Activated T-helper 1 cell treated with Interleukin-2 at 50 U/mL for 16 hours (primary cell): ENCODE measurements at places on chromosomes 12 and 14.

DNA sequence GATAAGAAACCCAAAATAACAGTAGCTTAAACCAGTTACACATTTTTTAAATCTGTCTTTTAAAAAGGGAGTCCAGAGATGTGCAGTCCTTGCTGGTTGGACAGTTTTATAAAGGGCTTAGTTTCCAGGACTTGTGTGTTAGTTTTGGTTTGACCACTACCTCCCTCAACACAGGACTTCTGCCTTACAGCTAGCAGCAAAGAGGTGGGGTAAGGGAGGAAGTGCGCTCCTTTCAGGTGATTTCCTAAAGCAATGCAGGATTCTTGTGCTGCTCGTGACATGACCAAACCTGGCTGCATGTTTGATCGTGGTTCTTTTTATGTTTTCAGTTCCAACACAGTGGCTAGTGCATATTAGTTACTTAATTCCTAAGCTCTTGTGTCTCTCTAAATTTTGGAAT, 266.2 kb downstream of the TMTC2 start:
- DNase-seq, result no peak

- DNase-seq, result no peak
These were observed 429.3 kb upstream of the SOX5 start for GRCh38 chr12:24378548-24379407.

DNA sequence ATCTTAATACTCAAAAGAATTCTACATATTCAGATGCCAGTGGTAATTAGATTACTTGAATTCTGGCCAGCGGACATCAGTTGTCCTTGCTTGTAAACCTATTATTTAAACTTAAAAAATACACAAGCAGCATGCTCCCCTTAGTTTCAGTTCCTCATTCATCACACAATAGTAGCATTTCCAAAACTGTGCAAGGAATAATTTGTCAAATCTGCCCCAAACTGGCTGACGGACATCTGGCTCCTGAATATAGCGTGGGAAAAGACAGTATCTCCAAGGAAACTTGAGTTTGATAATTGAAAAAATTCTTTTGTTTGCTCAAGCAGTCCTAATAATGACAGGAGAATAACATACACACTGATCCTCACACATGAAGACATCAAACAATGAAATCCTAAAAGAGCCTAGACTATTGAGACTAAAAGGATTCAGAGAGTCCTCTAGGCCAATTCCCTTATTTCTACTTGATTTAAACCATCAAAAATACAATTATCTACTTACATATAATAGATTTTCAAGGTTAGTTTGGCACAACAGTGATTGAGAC, 90.4 kb downstream of the KIF21A start:
- no peak for DNase-seq

DNA sequence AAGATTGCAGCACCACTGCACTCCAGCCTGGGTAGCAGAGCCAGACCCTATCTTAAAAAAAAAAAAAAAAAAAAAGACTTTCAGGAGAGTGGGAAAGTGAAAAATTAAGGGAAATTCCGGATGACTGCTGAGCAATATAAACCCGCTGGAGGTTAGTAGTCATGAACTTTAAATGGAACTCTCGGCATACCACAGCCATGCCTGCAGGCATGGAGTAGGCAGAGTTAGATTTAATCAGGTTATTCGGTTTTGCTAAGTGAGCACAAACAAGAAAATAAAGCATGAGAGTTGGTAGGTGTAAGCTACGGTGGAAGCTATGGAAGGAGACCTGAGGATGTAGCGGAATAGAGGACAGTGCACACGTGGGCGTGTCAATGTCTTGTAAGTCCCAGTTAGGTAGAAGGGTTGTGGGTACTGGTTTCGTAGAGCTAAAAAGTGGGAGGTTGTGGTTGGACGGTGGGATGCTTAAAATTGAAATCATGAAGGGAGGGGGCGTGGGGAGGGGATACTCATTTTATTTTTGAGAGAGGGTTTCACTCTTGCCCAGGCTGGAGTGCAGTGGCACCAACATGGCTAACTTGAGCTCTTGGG, 11.8 kb upstream of the TUBA1C start:
- DNase-seq, result no peak

- no peak for DNase-seq
These were observed 450.3 kb downstream of the RMST start for GRCh38 chr12:97912943-97913342.

DNA sequence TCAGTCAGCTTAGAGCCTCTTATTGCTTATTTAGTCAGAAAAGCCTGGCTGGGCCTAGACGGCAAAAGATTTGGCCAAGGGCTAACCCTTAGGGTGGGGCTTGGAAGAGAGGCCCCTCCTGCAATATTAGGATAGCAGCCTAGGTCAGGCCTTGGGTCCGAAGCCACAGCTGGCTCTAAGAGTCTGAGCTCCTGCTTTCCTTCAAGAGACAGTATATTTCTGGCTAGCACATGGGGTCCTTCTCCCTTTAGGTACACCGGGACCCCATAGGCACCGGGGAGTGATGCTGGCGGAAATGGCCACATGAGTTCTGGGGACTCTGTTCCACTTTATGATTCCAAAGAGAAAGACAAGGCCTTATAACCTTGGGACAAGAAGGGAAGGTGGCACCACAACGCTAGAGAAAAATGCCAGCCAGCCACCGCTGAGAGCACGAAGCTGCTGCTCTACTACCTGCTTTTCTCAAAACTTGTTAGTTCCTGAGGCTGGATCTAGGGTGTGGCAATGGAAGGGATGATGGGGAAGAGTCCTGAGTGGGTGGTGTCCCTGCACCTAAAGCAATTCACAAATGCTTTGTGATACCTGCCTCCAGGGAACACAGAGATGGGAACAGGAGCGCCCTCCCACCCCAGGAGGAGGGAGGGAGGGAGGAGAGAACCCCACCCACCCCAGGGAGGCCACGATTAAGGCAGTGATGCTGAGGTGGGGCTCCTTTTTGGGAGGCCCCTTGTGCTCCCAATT, 3.1 kb upstream of the AVIL start:
- DNase-seq, result no peak

- peak; percentile 12 for DNase-seq
These were observed 70.2 kb upstream of the GPHB5 start for GRCh38 chr14:63388766-63389431.

DNA sequence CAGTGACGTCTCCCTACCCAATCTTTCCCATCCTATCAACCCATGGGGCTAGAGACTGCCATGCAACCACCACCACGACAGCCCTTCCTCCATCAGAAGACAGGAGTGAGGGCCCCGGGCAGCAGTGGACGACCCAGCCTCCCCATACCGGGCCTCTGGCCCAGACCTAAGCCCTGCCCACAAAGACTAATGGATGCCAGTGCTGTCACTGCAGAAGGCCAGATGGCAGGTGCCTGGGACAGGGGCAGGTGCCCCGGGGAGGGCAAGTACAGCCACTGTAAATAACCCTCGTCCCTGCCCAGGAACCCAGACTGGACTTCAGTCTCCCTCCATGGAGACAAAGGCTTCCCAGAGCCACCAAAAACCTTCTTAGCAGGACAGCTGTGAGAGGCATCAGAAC, 20.3 kb upstream of the HSPB8 start:
- no peak for DNase-seq

GRCh38 chr14:37590428-37591139, 4.5 kb downstream of the FOXA1 start:
- DNase-seq, result no peak

GRCh38 chr12:1302201-1302870, 292.0 kb downstream of the FBXL14 start:
- no peak for DNase-seq

DNA sequence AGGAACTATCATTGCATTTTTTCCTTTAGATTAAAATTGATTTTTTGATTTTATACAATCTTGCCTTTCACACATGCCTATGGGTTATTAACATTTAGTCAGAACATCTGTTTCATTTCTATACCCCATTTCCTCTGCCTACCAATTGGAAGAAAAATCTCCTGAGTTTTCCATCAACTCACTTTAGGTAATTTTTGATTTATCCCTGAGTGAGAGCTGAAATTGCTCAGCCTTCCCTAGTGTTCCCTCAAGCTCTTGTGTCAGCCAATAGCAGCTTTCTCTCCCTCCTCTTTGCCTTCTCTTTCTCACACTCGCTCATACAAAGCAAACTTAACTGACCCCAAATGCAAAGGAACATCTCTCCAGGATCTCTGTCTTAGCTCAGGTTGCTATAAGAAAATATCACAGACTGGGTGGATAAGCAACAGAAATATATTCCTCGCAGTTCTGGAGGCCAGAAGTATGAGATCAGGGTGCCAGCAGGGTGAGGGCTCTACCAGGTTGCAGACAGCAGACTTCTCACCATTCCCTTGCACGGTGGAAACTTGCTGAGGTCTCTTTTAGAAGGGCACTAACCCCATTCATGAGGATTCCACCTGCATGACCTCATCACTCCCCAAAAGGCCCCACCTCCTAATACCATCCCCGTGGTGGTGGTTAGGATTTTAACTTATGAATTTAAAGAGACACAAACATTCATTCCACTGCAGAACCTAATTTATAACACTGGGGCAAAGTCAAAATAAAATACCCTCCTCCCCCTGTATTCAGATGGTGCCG, 224.2 kb upstream of the SFSWAP start:
- no peak for DNase-seq

DNA sequence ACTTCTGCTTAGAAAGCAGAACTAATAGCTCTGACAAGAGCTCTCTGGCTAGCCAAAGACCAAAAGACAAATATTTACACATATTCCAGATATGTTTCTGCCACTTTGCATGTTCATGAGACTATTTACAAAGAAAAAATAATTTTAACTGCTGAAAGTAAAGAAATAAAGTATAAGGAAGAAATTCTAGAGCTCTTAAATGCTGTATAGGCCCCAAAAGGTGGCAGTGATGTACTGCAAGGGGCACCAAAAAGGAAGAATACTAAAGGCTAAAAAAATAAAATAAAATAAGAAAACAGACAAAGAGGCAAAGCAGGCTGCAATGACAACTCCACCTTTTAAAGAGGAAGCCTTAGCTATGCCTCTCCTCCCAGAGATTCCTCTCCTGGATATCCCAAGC, 23.0 kb downstream of the KLRK1 start:
- DNase-seq, result no peak

DNA sequence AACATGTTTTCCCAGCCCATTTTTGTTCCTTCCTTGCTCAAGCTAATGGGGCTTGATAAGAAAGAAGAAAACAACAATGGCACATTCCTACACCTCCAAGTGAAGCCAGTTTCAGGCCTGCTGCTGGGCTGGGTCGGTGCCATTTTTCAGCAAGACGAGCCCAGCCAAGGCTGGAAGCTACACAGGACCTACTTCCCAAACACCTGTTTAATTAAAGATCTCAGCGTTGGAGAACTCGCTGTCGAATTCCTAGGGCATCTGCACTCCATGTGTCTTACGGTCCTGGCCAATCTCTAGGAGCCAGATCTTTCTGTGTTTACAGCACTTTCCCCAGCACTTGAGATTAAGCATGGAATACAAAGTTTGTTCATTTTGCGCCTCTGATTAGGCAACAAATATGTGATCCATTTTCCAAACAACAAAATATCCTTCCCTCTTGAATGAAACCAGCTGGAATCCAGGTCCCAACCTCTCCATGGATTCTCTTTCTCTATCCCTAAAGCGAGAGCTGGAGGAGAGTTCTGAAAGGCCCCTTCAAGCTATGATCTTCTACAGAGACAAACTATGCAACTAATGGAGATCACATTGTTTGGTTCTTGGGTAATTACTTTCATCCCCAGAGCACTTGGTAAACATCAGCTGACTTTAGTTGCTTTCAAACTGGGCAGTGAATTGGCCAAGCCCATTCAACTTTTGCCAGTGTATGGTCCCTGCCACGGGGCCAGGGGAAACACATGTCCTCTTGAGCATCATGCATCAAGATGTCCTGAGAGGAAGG, 34.3 kb upstream of the TC2N start:
- no peak for DNase-seq

DNA sequence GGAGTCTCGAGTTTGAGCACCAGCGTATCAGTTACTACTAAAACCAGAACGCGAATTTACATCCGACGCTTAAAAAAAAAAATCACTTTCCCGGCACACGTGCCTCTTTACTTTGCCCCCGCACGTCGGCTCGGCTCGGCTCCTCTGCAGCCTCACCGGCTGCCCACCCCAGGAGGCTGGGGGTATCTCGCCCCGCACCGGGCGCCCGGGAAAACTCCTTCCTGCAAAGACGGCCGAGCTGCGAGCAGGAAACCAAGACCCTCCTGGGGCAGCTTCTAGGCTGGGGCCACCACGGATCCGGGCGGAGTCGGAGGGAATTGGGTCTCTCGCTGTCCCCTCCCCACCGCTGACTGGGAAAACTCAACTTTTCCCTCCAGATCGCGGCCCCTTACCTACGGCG, 610 bp downstream of the VSIG10 start:
- no peak for DNase-seq
